ENCODE measurements at places on chromosomes 2 and 18. TPM values are rescaled to one million over a fixed set of nuclear protein-coding genes. Genes with fewer than 3 reads are reported as not detected.
A peak's percentile ranks its signal among the peaks of the same experiment; 100 is the strongest.

CAVIN2 gene
- total RNA-seq = 388 TPM

DES gene
- total RNA-seq = 863 TPM

DNA sequence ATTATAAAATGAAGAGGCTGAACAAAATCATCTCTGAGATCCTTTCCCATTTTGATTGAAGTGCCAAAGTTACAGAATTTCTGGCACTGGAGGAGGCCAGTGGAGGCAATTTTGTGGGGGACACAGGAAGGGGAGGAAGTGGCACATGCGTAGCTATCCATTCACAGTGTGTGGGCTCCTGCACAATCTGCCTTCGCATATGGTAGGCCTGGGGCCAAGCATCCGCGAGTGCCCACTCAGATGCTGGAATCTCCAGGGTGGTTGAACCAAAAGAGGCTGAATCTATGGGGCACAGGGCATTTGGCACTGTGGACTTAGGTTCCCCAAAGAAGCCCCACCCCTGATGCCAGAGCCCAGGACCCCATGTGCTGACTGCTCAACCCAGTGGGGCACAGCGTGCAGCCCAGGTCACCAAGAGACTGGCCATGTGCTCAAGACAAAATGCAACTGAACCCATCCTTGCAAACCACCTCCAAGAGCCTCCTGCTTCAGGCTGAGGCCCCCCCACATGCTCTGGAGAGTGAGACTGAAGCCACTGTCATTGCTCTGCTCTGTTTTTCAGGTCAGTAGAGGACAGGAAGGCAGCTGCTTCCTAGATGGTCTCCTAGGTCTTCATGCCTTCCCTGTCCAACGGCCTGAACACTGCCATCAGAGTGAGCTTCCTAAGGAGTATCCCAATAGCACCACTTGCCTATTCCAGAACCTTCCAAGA lies 28.5 kb downstream of the ST8SIA5 start:
- no peak for DNase-seq

DNA sequence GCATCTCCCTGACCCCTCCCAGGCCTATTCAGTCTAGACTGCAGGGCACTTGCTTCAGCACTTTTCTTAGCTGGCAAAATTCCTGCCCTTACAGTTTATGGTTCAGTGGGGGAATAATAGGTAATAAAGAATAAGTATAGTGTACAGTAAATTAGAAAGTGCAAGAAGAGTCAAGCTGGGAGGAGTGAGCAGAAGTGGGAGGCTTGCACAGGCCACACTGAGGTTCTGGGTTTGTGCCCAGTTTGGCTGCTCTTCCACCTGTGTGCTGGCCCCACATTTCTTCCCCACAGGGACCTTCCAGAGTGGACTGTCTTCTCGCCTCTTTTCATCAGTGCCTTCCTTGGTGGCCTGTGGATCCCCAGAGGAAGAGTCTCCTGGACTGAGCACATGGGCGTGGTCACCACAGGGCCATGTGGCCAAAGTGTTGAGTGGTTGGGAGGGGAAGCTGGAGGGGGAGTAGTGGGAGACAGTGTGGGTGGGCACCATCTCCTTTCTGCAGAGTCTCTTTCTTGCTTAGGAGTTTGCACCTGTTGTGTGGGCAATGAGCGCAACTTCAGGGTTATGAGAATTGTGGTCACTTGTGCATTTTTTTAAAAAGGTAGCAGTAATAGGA lies 128.6 kb upstream of the ZSWIM2 start:
- DNase-seq = no peak

- DNase-seq = no peak
Observed at GRCh38 chr2:199583676-199584075, 125.9 kb upstream of the SATB2 start.

GRCh38 chr2:47373747-47374146 lies 29.2 kb upstream of the MSH2 start:
- DNase-seq = no peak

GRCh38 chr2:191869178-191869577 lies 22.3 kb upstream of the CAVIN2 start:
- peak; percentile 61 for DNase-seq

DNA sequence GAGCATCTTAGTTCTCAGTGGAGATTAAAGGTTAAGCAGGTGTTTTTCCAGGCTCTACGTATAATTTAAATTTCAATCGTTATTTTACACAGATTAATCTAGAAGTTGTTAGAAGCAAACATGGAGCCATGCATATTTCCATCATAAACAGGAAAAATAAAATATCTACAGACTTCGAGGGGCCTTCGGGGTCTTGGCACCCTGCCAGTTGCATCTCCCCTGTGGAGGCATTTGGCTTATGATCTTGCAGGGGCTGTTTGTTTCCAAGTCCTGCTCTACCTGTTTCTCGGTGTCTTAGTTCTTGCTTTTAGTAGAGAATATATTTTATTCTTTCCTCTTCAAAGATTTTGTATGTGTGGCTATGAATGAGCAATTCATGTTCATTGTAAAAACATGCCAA lies 67.2 kb upstream of the FAM136A start:
- DNase-seq = no peak

ANKRD44 gene
- 4.0 TPM for total RNA-seq

DNA sequence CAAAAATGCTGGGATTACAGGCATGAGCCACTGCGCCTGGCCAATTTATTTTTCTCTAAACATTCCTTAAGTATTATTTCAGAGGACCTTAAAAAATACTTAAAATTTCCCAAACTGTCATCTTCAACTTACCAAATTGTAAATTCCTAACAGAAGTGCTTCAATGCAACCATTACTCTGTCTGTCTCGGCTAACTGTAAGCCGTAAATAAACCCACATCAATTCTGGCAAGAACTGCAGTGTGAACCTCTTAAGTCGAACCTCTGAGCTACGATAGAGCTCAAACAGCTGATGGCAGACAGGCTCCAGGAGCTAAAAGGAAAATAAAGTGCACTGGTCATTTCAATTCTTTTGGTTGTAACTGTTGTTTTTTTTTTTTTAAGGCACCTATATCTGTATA lies 53.4 kb upstream of the ORC2 start:
- DNase-seq = no peak

DNA sequence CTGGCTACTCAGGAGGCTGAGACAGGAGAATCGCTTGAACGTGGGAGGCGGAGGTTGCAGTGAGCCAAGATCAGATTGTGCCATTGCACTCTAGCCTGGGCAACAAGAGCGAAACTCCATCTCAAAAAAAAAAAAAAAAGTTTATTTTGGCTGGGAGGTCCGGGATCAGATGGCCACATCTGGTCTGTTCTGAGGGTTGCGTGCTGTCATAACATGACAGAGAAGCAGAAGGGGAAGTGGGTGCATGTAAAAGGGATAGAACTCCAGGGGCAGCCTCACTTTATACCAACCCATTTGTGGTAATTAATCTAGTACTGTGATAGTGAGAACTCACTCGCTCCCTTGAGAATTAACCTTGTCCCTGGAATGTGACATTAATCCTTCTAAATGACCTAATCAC lies 101.2 kb downstream of the PTPN4 start:
- DNase-seq = no peak

PRSS56 gene
- 0.40 TPM for total RNA-seq

C2orf72 gene
- total RNA-seq = 0.13 TPM

- no peak for DNase-seq
Observed at GRCh38 chr2:219576505-219577388, 4.6 kb downstream of the INHA start.

GRCh38 chr2:43329637-43330036 lies 103.2 kb upstream of the ZFP36L2 start:
- no peak for DNase-seq

DNA sequence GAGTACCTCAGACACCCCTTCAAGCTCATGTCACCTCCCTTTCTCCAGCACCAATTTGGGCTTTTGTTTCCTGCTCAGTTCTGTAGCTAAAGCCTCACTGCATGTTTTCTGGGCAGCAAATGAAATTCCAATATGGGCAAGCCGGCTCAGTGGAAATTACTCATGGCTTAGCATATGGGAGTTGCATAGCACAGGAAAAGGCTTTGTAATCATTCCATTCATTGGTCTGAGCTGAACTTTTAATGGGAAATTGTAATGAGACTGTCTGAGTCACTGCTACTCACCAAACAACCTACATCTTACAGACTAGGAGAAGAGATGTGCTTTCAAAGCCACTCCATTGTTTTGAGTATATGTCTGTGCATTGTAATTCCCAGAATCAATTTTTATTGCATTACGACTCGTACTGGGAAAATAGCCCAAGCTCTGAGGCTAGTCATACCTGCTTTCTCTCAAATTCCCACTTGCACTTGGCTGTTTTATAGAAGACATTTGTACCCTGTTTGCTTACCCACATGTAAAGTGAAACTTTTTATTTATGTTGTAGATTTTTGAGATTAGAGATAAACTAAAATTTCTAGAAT lies 139.5 kb upstream of the LRATD1 start:
- peak; percentile 85 for DNase-seq

MAB21L4 gene
- total RNA-seq = not detected

DNA sequence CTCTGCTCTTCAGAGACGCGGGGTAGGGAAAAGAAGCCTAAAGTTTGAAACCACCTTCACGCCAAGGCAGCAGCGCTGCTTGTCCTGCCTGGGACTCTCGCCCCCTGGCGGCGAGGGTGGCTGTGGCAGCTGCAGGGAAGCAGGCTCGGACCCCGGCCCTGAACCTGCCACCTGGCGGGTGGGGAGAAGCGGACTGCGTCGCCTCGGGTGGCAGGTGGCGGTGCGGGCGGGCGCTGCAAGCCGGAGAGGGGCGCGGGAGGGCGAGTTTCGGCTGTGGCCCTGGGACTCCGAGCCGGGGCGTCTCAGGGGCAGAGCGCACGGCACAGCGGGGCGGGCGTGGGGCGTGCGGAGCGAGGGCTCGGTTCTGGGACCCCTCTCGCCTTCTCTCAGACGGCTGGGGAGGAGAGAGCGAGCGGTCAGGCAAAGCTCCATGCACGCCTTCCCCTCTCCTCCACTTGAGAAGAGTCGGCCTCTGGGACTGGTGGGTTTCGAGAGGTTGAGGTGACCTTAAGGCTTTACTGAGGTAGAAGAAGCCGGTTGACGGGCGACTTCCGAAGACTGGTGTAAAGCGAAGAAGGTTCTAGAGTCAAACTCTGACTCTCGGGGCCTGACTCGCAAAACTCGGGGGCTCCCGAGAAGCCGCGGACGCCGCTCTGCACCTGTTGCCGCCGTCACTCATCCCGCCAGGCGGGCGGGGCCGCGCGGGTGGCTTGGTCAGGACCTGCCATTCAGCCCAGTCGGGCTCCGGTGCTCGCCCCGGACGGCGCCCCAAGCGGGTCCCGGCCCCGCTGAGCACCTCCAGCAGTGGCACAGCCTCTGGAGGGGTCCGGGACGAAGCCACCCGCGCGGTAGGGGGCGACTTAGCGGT lies 1.1 kb upstream of the BOLL start:
- peak; percentile 13 for DNase-seq

GRCh38 chr2:46269544-46270273 lies 27.5 kb upstream of the EPAS1 start:
- no peak for DNase-seq

PLA2R1 gene
- total RNA-seq = 5.3 TPM

GRCh38 chr18:37553633-37554398 lies 11.8 kb downstream of the CELF4 start:
- no peak for DNase-seq

E2F6 gene
- total RNA-seq = 21.9 TPM

- DNase-seq = peak; percentile 29
Observed at GRCh38 chr2:61536180-61536571, 2.0 kb downstream of the XPO1 start.

DNA sequence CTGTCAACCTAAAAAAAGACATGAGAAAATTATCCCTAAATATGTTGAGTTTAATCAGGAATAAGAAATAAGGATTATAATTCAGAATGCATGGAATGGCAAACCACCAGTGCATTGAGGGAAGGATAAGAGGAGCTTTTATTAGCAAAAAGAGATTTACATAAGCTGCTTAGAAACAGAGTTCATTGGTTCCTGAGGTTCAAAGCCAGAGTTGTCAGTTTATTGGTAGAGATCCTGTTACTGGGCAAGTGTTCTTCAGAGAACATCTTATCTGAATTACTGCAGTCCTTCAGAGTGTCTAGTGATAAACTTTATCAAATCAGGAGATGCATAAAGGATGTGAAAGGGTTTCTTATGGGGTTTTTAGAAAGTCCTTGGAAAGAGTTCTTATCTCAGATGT lies 76.0 kb upstream of the MEX3C start:
- DNase-seq = no peak

SLC9A4 gene
- 0.06 TPM for total RNA-seq

GRCh38 chr2:33238111-33238510 lies 238.3 kb upstream of the RASGRP3 start:
- peak; percentile 32 for DNase-seq

PXDN gene
- 126 TPM for total RNA-seq

DNA sequence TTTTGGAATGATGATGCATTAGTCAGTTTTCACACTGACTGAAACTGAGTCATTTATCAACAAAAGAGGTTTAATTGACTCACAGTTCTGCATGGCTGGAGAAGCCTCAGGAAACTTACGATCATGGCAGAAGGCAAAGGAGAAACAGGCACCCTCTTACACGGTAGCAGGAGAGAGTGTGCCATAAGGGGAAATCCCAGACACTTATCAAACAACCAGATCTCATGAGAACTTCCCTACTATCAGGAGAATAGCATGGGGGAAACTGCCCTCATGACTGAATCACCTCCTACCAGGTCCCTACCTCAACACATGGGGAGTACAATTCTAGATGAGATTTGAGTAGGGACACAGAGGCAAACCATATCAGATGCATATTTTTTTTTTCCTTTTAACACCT lies 504.5 kb upstream of the VRK2 start:
- DNase-seq = no peak

ATP6V1B1 gene
- total RNA-seq = 2.0 TPM

- no peak for DNase-seq
Observed at GRCh38 chr2:53784436-53784835, 2.3 kb downstream of the ASB3 start.

DNA sequence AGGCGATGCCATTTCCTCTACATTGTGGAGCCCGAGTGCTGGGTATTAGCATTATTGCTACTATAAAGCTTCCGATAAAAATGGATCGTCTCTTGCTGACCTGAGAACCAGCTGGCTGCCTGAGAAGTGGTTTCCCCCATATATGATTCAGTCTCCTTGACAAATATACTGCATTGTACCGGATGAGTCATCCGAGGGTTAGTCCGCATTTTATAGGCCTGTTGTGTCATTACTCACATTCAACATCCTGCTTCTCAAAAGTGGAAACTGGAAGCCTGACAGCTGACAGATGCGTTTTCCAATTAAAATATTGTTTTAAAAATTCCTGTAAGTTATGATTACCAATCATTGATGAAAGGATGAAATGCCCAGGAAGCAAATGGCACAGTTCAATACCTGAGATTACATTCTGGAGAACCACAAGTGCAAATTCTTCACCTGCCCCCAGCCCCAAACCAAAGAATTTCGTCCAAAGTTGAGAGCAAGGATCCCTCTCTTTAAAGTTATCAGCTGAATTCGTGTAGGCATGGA lies 65.7 kb downstream of the SPRED2 start:
- DNase-seq = peak; percentile 98

DNA sequence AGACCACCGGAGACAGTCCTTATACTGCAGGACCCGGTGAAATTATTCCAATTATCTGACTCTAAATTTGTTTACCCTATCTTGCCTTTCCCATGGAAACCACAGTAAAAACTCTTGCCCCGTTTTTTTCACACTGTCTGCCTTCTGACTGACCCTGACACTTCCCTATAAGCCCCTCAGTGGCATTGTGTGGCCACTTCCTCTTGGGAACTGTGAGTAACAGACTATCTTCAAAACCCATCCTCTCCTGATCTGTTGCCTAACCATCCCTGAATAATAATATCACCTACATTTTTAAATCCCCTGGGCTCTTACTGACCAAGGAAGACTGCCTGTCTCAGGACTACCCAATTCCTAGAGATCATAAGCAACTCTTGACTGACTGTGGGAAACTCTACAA lies 42.6 kb upstream of the RNF152 start:
- no peak for DNase-seq
